ENCODE measurements at places on chromosomes 4 and X.

GRCh38 chrX:115363897-115364296 is 74.4 kb downstream of the LUZP4 start:
- no peak for DNase-seq

- DNase-seq = no peak
These were observed 15.4 kb downstream of the ANXA3 start for GRCh38 chr4:78566834-78567499.

GRCh38 chr4:4374388-4375098 is 12.4 kb upstream of the NSG1 start:
- no peak for DNase-seq

DNA sequence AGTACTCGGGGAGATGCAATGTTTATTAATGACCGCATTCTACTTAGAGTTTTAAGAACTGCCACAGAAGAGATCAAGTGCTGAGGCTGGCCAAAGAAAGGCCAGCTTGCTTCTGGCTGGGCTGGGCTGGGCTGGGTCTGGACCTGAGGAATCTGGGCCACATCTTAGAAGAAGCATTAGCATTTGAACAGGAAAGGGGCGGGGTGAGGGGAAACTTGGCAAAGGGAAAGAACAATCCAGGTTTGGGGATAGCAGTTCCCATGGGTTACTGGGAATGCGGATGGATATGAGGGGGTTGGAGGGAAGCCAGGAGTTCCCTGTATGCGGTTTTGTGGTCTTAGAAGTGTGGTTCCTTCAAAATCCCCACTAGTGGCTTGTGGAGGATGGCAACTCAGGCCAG is 83.3 kb downstream of the CLDN34 start:
- no peak for DNase-seq

DNA sequence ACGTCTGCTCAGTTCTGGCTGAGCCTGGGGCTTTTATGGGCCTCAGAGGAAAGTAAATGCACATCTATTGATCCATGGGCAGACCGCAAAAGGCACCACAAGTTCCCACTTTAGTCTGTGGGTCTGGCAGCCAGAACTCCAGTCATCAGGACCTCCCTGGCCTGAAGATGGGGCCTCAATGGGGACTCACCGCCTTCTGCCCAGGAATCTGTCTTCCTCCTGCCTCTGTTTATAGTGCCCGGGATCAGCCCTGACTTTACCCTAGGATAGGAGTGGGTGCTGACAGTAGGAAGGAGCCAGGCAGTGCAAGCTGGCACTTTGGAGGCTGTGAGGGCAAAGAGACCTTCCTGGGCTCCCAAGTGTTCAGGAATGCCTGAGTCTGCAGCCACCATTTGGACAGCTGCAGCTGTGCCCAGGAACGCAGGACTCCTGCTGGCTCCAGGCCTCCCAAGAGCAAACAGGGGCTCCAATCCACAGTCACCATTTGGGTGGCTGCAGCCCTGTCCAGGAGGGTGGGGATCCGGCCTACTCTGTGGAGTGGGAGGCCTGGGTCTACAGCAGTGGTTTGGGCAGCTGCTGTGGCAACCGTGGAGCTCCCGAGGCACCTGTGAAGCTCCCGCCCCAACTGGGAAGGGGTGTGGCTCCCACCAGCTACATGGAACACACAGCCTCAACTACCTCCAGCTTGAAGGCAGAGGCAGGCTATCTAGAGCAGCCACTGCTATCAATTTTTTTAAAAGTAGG is 1440.9 kb upstream of the ADGRL3 start:
- no peak for DNase-seq
